Camera-type eye (tissue), 1 donor: ENCODE measurements at places on chromosomes 7 and 10. TPM values are rescaled to one million over a fixed set of nuclear protein-coding genes. Genes with fewer than 3 reads are reported as not detected.

The SUN3 gene
- total RNA-seq, result not detected

The BICC1 gene
- total RNA-seq, result 34.4 TPM

The LIPM gene
- not detected for total RNA-seq

The FAM131B gene
- total RNA-seq, result 13.0 TPM
